ENCODE measurements at places on chromosomes 13 and 19.

DNA sequence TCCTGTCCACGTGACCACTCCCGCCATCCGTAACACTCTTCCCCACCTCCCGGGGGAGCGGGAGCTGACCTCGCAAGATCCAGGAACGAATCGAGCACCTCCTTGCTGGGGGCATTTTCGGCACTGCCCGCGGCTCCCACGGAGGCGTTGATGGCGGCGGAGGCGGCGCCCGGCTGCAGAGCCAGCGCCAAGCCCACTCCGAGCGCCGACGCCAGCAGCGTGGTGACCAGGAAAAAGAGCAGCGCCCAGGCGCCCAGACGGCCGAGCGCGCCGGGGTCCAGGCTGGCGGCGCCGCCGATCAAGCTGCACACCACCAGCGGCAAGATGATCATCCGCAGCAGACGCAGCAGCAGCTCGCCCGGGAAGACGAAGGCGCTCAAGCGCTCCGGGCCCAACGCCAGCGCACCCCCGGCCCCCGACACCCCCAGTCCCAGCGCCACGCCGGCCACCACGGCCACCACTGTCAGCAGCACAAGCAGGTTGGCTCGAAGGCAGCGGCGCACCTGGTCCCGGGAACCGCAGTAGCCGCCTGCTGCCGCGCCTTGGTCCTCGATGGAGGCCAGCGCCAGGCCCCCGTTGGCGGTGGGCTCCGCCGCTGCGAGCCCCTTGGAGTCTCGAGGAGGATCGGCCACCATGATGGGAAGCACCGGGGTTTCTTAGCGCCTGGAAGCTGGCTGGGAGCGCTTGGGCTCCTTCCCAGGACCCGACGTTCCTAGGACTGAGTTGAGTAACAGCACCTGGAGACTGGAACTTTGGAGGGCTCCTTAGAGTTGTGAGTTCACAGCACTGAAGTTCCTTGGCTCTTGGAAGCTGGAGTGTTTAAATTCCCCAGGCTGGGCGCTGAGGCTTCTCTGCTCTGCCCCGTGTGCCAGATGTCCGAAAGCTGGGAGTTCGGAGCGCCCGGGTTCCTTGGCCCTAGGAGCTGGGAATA is 798 bp downstream of the SLC1A5 start:
- DNase-seq = peak; percentile 49

GRCh38 chr13:107553838-107554237 is 661.5 kb downstream of the LIG4 start:
- DNase-seq = no peak

DNA sequence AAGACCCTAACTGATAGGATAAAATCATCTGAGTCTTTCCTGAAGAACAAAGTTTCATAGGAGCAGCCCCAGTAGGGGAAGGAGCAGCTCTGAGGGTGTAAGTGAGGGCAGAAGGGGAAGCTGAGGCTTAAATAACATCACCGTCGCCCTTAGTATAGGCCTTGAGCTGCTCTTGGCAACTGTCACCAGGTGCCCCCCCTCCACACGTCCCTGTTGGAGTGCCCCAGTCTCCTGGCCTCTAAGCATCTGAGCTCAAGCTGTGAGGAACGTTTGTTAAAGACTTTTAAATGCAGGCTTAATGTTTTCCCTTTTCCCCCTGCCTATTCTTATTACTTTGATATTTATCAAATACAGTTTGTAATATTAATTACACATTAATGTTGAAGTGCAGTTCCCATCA is 170.6 kb downstream of the ZIC5 start:
- peak; percentile 26 for DNase-seq

DNA sequence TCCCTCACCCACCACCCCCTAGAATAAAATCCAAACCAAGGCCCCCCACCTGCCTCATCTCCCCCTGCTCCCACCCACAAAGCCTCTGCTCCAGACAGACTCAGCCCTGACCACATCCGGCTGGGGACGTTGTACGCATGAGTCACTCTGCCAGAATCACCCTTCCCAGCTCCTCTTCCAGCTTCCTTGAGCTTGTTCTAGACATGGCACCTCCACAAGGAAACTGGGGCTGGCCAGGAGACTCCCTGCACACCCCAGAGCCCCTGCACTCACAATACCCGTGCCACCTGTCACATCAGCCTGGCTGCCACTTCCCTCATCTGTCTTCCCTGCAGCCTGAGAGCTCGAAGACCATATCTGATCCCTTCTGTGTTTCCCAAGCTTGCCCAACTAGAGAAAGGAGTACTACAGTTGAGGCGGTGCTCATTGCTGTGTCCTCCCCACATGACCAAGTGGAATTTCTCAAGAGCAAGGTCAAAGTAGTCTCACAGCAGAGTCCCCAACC is 9.7 kb downstream of the DEDD2 start:
- no peak for DNase-seq

DNA sequence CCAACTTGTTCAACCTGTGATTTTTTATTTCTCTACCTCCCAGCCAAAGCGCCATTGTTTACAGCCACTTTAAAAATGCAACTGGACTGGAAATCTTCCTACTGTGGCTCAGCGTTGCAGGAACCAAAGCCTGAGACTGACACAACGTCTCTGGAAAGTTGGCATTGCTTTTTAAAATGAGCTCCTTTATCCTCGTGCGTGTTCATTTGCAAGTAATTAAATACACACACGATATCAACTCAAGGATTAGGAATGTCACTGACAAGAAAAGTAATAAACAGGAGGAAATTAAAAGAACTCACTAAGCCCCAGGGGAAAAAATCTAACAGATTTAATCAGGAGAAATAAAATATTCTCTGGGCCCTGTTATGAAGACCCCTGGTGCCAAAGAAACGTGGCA is 184.6 kb upstream of the IRS2 start:
- DNase-seq = no peak

DNA sequence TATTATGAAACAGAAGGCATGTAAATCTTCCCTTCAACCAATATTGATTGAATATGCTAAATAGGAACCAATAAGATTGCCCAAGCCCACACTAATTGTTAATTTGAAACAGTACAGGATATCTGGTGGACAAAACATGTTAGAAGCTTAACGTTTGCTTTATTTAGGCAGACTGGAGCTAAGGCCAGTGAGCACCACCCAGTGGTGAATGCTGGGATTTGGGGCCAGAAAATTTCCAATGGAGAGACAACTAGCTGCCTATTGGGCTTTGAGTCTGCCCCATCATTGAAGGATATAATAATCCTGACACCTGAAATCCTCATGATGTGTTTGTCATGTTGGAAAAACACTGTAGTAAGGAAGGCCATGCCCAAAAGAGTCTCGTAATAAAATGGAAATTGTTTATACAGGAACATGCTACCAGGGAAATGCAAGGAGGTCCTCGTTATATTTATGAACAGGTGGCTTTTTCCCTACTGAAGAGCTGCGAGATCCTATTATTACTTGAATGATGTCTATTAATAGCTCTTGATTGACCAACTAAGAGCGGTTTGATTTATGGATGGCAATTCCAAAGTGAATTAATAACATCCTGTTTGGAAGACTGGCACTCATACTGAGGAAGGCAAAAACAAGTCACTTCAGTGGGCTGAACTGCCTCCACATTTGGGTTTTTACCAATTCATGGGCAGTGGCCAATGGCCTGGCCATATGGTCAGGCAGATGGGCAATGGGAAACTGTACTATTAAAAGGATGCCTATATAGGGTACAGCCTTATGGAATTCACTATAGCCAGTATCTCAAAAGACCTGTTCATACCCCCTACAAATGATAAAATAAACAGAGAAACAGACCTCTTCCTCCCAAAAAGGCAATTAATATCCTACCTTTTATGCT is 8.7 kb downstream of the SIGLECL1 start:
- DNase-seq = peak; percentile 0

GRCh38 chr13:100365680-100366079 is 222.9 kb downstream of the GGACT start:
- DNase-seq = no peak

GRCh38 chr13:81874681-81875661 is 1534.0 kb upstream of the SPRY2 start:
- no peak for DNase-seq

DNA sequence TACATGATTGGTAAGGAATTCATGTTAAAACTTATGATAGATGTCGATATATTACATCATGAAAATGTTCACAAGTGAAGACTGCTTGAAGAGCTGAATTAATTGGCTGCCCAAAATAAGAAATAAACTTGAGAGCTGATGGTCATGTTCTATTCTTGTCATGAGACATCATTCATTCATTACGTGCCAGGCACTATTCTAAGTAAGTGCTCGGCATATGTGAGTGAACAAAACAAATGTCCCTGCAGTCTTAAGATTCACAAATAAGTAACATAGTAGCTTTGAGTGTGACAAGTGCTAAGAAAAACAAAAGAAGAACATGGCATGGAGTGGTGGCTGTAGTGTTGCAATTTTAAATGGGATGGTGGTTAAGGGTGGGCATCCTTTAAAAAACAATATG is 329.3 kb downstream of the SUCLA2 start:
- DNase-seq = no peak

- no peak for DNase-seq
Observed at GRCh38 chr13:26824581-26824980, 64.0 kb upstream of the GPR12 start.

DNA sequence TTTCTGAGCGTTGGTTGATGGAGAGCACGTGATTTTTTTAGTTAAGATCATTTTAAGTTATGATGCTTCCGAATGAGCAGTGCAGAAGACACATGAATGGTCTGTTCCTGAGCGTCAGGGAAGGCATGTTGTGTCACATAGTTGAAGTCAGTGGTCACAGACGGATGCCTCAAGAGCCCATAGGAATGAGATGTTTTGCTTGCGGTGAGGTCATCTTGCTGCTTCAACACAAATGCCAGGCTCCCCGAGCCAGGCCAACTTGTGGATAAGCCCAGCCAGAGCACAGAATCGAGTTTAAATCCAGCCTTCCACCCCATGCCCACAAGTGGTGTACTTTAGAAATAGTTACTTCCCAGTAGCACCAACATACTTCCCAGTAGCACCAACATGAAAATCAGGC is 5.4 kb downstream of the UPF3A start:
- DNase-seq = no peak

DNA sequence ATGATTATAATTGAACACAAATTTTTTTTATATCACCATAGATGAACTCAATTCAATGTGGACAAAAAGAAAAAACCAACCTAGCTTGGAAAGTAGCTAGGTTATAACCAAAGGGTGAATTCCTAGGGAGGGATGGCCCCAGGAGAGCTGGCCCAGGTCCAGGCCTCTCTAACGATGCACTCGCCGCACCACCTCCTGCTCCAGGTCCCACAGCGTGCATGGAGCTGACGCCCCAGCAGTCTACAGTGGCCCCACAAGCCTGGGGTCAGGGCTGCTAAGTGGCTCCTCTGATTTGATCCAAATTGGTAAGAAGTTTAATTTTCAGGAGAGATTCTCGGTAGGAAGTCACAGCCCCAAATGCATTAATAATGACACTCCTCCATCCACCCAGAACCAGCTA is 48.8 kb downstream of the TSHZ3 start:
- no peak for DNase-seq

DNA sequence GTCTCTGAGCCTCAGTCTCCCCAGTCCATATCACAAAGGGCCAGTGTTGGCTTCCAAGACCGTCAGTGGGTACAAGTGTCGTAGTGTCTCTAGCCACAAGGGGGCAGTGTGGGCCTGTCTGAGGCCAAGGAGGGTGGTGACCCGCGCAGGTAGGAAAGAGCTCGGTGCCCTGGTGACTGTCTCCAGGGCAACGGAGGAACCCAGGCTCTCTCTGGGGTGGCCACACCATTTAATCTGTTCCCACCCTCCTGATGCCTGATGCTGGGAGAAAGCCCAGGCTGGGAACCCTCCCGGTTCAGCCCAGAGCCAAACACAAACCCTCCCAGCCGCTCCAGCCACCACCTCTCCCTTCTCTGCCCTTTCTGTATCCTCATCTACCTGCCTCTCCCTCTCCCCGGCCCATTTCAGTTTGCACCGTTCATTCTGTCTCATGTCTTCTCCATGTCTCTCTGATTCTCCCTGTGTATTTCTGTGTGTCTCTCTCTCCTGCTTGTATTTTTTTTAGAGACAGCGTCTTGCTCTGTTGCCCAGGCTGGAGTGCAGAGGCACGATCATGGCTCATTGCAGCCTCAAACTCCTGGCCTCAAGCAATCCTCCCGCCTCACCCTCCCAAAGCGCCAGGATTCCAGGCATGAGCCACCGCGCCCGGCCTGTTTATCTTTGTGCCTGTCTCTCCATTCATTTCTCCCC is 17.5 kb upstream of the MEIS3 start:
- DNase-seq = peak; percentile 53

DNA sequence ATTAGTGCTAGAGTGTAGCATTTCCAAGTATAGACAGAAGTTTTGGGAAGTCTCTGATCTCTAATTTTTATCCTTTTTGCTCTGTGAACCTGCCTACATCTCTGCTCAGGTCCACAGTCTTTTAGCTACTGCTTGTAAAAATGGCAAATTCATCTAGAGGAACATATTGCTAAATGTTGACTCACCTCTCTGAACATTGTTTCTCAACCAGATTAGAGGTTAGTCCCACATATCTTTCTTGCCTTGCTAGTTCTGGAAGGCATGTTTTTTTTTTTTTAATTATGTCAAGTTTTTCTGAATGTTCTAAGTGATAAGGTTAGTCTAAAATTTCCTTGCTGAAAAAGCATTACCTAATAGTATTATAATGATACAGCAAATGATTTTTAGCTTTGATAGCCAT is 2889.6 kb upstream of the PCDH20 start:
- DNase-seq = no peak

GRCh38 chr19:47509973-47510372 is 4.9 kb downstream of the NAPA start:
- no peak for DNase-seq

DNA sequence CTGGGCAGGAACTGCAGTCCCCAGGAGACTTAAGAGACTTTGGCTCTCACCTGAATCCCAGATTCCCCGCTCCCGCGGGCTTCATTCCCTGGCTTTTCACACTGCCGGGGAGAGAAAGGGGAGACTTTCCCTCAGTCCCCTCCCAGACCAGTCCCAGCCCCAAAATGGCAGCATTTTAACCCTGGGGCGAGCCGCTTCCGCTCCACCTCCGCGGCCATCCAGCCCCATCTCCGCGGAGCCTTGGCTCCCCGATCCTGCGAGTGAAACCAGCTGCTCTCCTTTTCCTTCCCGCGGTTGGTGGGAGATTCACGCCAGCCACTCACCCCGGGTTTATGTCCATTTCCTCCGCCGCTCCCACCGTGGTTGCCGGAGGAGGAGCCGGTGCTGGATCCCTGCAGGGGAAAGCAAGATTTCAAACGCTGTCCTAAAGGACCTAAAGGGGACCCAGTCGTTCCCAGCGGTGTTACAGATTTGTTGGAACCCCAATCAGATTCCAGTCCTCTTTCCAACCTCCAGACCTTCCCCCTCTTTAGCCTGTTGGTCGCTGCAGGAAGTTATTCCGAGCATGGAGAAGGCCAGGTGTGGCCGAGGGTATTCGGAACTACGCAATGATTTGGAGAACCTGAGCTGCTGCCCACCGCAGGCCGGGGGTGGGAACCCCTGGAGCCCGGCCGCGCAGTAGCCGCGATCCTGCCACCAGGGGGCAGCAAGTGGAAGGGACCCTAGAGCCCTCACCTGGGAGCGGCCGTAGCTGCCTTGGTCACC is 3.4 kb downstream of the DMKN start:
- peak; percentile 29 for DNase-seq

DNA sequence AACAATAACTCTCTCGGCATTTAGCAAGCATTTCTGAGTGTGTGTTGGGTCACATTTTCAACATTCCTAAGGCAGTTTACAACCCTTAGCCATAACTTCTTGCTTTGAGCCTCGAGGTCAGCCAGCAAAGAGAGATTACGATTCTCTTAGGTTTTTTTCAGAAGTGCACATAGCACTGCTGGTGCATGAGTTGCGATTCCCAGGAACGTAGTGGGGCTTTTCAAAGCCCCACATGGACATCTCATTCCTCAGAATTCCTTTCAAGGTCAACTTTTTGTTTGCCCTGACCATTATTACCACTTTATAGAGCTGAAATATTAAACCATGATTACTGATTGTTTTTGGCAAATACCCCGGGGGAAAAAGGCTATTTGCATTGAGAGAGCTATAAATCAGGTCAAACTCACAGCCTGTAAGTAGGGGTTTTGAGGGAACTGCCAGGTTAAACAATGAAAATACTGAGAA is 705.3 kb downstream of the GPC5 start:
- DNase-seq = no peak
